Endodermal cell (in vitro differentiated cells): ENCODE measurements at places on chromosomes 3 and 15.

DNA sequence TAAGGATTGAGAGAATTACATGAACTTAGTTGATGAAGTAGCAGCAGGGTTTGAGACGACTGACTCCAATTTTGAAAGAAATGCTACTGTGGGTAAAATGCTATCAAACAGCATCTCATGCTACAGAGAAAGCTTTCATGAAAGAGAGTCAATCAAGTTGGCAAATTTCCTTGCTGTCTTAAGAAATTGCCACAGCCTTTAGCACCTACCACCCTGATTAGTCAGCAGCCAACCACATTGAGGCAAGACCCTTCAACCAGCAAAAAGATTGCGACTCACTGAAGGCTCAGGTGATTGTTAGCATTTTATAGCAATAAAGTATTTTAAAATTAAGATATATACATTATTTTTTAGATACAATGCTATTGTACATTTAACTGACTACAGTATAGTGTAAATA, 80.9 kb downstream of the RAP2B start:
- DNase-seq: no peak

- no peak for DNase-seq
Measured at GRCh38 chr15:45918839-45919238, 284.0 kb downstream of the SQOR start.

GRCh38 chr3:112123548-112123947, 9.5 kb downstream of the GCSAM start:
- DNase-seq: no peak

GRCh38 chr3:34178415-34178814, 380.0 kb downstream of the PDCD6IP start:
- DNase-seq: no peak

DNA sequence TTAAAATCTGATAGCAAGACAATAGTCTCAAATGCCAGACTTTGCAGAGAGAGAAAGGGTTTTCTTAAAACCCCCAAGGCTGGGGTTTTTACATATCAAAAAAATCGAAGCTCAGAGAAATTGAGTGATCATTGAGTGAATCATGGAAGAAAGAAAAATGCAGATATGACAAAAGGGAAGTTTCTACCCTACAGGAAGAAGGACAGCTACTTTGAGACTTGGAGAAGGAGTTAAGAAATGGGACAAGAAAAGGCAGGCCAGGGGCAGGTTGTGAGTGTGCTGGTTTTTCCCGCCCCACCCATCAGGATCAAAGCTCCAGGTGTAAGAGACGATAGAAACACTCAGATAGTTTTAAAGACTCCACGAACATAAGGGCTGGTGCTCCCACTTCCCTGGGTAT, 18.6 kb downstream of the TMEM158 start:
- DNase-seq: no peak

GRCh38 chr3:45994419-45995235, 997 bp downstream of the FYCO1 start:
- DNase-seq: peak; percentile 64

GRCh38 chr15:101639667-101640066, 12.5 kb downstream of the TM2D3 start:
- no peak for DNase-seq

- peak; percentile 96 for DNase-seq
Measured at GRCh38 chr15:73950831-73951561, 24.7 kb downstream of the LOXL1 start.

GRCh38 chr15:33830351-33830750, 137.9 kb upstream of the CHRM5 start:
- no peak for DNase-seq

- DNase-seq: no peak
Measured at GRCh38 chr15:63403254-63403945, 21.8 kb upstream of the CA12 start.

DNA sequence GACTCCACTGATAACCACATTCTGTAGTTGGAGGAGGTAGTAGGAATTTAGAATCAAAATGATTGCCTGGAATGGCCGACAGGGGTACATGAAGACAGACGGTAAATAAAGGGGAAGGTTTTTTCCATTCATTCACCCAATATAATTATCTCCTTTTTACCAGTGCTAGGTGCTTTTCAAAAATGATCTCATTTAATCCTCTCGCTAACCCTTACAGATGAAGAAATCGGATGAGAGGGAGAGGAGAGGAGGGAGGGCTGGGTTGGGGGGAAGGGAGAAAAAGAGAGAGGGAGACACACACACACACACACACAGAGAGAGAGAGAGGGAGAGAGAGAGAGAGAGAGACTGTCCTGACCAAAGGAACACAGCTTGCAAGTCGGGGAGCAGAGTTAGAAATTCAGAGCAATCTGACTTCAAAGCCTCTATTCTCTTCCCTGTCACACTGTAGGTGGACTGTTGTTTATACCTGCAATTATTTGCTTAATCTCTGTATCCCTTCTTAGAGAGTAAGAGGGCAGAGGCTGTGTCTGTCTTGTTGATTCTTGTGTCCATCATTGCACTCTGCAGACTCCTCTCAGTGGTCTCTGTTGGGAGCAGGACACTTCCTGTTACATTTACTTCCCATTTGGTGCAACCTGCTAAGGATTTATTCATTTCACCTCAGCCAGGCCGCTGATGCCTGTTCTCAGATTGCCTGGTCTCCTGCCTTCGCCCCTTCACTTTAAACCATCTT, 18.7 kb upstream of the PAQR9 start:
- DNase-seq: no peak

DNA sequence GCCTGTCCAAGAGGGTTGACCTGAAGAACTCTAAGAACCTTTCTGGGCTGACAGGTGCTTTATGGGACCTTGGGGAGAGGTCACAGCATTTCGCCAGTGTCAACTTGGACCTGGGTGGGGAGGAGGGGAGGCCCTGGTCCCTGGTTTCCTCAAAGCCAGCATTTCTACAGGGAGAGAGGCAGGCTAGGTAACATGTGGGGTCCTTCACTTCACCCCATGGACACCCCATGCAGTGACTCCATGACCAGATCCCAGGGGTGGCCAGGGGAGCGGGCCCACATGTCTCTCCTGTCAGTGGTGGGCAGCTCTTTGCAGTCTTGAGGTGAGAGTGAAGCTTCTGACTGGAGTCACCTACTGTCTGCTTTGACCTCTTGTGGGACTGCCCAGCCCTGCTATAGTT, 35.8 kb downstream of the GOLGA6L10 start:
- DNase-seq: no peak

GRCh38 chr3:69674752-69675151, 64.5 kb upstream of the MITF start:
- DNase-seq: no peak

GRCh38 chr3:100873611-100874010, 119.6 kb downstream of the ABI3BP start:
- DNase-seq: no peak

DNA sequence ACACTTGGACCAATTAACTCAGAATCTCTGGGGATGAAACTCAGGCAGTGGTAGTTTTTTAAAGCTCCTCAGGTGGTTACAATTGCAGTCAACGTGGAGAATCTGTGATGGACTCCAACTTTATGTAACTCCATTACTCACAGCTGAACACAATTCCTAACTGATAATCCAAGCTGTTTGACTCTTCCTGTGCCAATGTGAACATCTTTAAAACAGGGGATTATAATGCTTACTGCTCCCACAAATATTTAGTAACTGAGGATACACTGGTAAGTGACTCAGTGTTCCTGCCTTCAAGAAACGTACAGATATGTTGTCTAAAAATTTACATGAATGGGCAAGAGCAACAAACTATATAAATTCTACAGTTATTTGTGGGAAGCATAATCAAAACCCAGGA, 85.6 kb downstream of the OSBPL10 start:
- no peak for DNase-seq

DNA sequence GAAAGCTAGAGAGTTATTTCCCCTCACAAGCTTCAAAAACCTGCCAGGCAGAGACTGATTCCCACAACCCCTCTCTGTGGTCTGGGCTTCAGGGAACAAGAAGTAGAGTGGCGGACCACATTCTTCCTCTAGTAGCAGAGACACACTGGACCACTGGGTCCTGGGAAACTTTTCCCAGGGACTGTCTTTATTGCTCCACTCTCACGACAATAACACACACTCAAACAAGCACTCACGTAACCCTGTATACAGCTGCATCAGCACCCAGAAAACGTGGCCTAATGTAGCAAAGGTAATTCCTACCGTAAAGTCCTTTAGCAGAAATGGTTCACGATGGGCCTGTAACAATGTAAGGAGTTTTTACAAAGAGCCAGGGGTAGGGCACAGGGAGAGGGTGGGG, 27.6 kb downstream of the CPOX start:
- DNase-seq: no peak

DNA sequence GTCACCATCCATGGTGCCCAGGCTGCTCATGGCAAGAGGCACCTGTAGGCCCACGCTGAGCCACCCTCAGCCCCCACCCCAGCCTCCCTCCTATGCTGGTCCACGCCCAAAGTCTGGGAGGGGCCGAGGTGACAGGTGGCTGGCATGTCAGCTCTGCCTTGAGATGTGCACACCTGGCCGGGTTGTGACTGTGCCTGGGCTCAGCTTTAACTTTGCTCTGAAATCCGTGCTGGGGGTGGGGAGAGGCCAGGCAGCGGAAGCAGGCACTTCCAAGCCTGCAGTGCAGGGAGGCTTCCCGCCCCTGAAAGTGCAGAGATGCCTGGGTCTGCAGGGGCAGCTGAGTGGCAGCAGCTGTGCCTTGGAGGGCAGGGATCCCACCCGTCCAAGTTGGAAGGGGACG, 1124.8 kb downstream of the SI start:
- DNase-seq: peak; percentile 35

- DNase-seq: no peak
Measured at GRCh38 chr3:153146191-153147053, 15.6 kb upstream of the RAP2B start.

- DNase-seq: no peak
Measured at GRCh38 chr3:81764002-81764401, 2.6 kb upstream of the GBE1 start.

GRCh38 chr3:114234745-114235144, 2.6 kb downstream of the ZNF80 start:
- DNase-seq: no peak

DNA sequence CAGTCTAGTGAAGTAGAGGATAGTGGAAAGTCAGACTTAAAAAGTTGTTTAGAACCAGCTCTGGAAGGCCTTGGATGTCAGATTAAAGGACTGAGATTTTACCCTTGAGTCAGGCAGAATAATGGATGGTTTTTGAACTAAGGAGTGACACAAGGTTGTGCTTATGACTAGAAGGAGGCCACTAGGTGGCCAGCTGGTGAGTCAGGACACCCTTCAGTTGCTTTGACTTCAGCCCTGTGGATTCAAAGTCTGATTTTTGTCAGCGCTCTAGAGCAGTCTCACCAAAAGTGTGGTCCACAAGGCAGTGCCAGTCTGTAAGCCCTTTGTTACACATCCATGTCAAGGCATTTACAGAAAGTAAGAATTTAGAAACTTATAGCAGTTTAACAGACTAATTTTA, 3.8 kb upstream of the GABPB1 start:
- peak; percentile 66 for DNase-seq

DNA sequence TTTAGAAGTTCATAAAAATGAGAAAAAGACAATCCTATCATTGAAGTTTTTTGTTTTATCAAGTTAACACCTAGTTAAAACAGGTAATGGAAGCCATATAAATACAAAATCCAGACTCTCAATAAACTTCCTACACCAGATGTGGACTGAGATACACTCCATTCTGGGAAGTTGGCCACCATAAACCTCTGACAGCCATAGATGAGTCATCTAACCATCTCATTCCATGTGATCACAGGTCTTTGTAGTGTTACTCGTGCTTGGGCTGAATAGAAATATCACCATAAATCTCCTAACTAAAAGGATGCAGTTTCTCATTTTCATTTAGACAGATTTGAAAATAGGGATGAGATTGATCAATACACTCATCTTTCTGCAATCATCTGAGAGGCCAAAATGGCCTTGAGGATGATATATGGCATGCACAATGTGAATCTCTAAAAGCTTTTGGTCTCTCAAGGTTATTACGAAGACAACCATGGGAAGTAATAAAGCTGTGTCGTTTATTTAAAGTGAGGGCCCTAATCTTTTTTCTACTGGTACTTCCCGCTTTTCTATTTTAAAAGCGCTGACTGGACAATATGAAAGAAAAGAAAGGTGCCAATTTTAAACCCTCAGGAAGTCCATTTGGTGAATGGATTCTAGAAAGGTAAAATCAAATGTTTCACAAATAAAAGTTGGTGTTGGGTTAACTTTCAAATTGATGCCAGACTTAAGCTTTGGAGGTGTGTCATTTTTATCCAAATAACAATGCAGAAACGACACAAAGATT, 155.5 kb downstream of the POLR2M start:
- no peak for DNase-seq
